ENCODE measurements at places on chromosomes 11 and 22.
A peak's percentile ranks its signal among the peaks of the same experiment; 100 is the strongest.

DNA sequence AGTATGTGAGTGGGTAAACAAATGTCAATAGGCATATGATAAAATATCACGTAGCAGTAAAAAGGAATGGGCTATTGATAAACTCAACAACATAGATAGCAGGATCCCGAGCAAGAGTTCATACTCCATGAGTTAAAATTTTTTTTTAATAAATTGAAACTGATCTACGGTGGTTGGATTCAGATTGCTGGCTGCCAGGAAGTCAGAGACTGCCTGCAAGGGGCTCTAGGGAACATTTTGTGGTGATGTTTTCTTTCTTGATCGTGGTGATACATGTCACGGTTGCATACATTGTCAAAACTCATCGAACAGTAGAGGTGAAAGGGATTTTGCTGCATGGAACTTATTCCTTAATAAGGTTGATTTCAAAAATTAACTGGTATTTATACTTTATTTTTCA is 62.6 kb upstream of the WNT7B start:
- H3K27me3 ChIP-seq, result no peaks in the 10 kb centered on the region
- peaks cover 36% of the 10 kb centered on the region for H3K4me1 ChIP-seq
- no peak overlapping the region for H3K27ac ChIP-seq
- no peaks in the 10 kb centered on the region for H3K36me3 ChIP-seq

DNA sequence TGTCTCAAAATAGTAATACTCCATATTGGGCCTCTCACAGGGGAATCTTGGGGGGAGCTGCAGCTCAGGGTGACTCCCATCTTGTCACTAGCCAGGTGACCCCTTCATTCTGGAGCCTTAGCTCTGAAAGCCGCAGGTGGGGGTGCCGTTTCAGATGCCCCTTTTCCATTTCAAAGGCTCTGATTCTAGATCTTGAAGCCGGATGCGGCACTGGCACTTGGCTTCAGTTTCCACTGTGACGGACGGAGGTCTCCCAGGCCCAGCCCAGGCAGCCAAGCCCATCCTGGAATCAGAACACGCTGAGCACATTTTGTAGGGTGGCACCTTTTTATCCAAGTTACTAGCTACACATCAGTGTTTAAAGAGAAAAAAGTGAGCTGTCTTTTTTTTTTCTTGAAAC is 6.4 kb downstream of the BIK start:
- no peak overlapping the region for H3K27ac ChIP-seq
- peaks cover 6% of the 10 kb centered on the region for H3K4me1 ChIP-seq
- no peak overlapping the region for H3K4me3 ChIP-seq
- H3K36me3 ChIP-seq, result no peaks in the 10 kb centered on the region

- peaks cover 2% of the 10 kb centered on the region for H3K4me1 ChIP-seq
- H3K36me3 ChIP-seq, result no peaks in the 10 kb centered on the region
- no peak overlapping the region for H3K4me3 ChIP-seq
- H3K27ac ChIP-seq, result no peak overlapping the region
- H3K27me3 ChIP-seq, result peaks cover 2% of the 10 kb centered on the region
- DNase-seq, result no peak
These were observed 113.8 kb downstream of the NECTIN1 start for GRCh38 chr11:119615003-119615881.

- no peak overlapping the region for H3K4me3 ChIP-seq
- H3K27ac ChIP-seq, result peak overlapping the region; percentile 46
- DNase-seq, result peak; percentile 27
- H3K4me1 ChIP-seq, result peaks cover 9% of the 10 kb centered on the region
- H3K36me3 ChIP-seq, result peaks cover 12% of the 10 kb centered on the region
- H3K27me3 ChIP-seq, result peaks cover 1% of the 10 kb centered on the region
These were observed 57.0 kb downstream of the BRD1 start for GRCh38 chr22:49770547-49771265.

DNA sequence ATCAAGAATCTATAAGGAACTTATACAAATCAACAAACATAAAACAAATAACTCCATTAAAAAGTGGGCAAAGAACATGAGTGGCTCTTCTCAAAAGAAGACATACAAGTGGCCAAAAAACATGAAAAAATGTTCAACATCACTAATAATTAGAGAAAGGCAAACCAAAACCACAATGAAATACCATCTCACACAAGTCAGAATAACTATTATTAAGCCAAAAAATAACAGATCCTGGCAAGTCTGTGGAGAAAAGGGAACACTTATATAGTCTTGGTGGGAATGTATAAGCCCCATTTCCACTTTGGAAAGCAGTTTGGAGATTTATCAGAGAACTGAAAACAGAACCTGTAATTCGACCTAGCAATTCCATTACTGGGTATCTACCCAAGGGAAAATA is 921.0 kb downstream of the KCNA4 start:
- no peak for DNase-seq
- no peak overlapping the region for H3K4me3 ChIP-seq
- H3K36me3 ChIP-seq, result no peaks in the 10 kb centered on the region
- H3K27ac ChIP-seq, result no peak overlapping the region

GRCh38 chr11:27205250-27205649 is 157.8 kb downstream of the CCDC34 start:
- H3K4me3 ChIP-seq, result no peak overlapping the region
- no peaks in the 10 kb centered on the region for H3K4me1 ChIP-seq
- H3K27me3 ChIP-seq, result no peaks in the 10 kb centered on the region

Data from activated CD4-positive, alpha-beta T cell treated with anti-CD3 and anti-CD28 coated beads, Interleukin-2, amount 10 ng/mL, durations not matched to agents 7 days and 5 days (primary cell).